ENCODE measurements at places on chromosomes 5 and 9. TPM values are rescaled to one million over a fixed set of nuclear protein-coding genes. Genes with fewer than 3 reads are reported as not detected.

The FYB1 gene
- not detected for total RNA-seq

The PDZD2 gene
- total RNA-seq, result 6.7 TPM

The ANKDD1B gene
- total RNA-seq, result 0.63 TPM

The PCDHA7 gene
- total RNA-seq, result 0.25 TPM

The CDKN2B-AS1 gene
- total RNA-seq, result 0.04 TPM

The MRPL36 gene
- 51.6 TPM for total RNA-seq

The DMGDH gene
- total RNA-seq, result 2.9 TPM

The SCAI gene
- 5.8 TPM for total RNA-seq

The OR1L4 gene
- total RNA-seq, result not detected

The OTP gene
- not detected for total RNA-seq

The SPINK4 gene
- total RNA-seq, result not detected

The F2RL2 gene
- total RNA-seq, result 2.0 TPM

The SYNPO gene
- total RNA-seq, result 3.4 TPM

The RALGPS1 gene
- 8.8 TPM for total RNA-seq

The SLC36A2 gene
- total RNA-seq, result not detected

The ARHGEF37 gene
- 5.5 TPM for total RNA-seq

The PCDHA13 gene
- not detected for total RNA-seq

The NPR3 gene
- 0.13 TPM for total RNA-seq

The CFAP90 gene
- 0.34 TPM for total RNA-seq

The PGM5 gene
- 0.79 TPM for total RNA-seq

The DIPK1B gene
- total RNA-seq, result 17.1 TPM

The OR1Q1 gene
- total RNA-seq, result not detected

The AFAP1L1 gene
- 15.5 TPM for total RNA-seq

The FBXO10 gene
- total RNA-seq, result 13.2 TPM

The SLCO4C1 gene
- 1.5 TPM for total RNA-seq

The C9 gene
- total RNA-seq, result not detected

The SV2C gene
- total RNA-seq, result 0.04 TPM

The SPATA31C1 gene
- total RNA-seq, result not detected

The GRXCR2 gene
- total RNA-seq, result not detected

The PCDHB2 gene
- total RNA-seq, result 5.8 TPM

The CAMLG gene
- total RNA-seq, result 24.5 TPM
